ENCODE measurements at places on chromosomes 13 and 19. TPM values are rescaled to one million over a fixed set of nuclear protein-coding genes. Genes with fewer than 3 reads are reported as not detected.

DNA sequence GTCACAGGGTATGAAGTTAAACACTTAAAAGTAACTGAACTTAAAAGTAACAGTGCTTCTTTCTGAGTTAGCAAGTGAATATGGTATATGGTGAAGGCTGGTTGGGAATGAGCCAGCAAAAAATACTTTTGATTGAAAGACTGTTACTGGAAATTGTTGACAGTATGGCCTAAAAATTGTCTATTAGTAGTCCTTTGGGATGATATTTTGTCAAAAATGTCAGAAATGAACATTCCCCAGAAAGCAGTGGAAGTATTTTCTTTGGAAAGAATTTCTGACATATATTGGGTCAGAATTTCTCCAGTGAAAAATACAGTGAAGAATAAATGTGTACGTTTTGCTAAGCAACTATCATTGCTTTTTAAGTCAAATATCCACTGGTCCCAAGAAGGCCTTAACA is 860.5 kb downstream of the PCDH9 start:
- peak; percentile 22 for DNase-seq

DNA sequence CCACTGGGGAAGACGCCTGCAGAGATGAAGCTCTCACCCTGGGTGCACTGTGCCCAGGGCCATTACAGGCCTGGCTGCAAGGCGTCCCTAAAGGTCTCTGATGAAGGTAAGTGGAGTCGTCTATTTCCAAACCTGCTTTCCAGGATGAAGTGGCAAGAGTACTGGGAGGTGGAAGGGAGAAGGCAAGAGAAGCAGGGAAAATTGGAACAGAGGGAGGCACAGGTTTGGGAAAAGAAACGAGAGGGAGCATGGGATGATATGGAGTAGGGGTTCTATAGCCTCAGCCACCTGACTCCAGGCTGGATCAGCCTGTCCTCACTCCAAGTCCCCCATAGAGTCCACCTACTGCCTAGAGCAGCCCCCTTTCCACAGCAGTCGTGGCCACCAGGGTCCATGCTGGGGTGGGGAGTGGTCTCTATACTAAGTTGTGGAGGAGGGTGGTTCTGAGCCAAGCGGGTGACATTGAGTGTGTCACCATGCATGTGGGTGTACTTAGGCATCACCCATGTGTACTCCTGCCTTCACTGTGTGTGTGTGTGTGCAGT is at the start of gene OR10H5:
OR10H5 (plus strand) TSS at position 51 of the 545 bp plus-strand sequence. CDS start 6,388 bp downstream, outside the sequence.
- no peak for DNase-seq

DNA sequence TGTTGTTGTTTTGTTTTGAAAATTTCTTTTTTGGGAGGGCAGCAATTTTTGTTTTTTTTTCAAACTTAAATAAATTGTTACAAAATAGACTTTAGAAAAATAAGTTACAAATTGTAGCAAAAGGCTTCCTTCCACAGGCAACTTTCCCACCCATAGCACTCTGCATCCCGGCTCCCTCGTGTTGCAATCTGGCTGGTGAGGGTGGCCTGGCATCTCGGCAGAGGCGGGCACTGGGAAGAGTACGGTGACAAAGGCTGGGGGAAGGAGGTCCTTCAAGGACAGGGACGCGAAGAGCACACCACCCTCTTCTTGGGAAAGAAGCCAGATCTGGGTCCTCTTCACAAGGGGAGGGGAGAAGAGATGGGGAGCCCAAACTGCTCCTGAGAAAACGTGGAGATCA is 379.7 kb downstream of the OLFM4 start:
- no peak for DNase-seq

GRCh38 chr19:50607874-50608785 is 31.6 kb downstream of the SYT3 start:
- DNase-seq: peak; percentile 65

- no peak for DNase-seq
Measured at GRCh38 chr19:46035986-46036743, 4.6 kb downstream of the IGFL4 start.

- DNase-seq: no peak
Measured at GRCh38 chr19:19530889-19531288, 2.2 kb downstream of the YJEFN3 start.

- DNase-seq: no peak
Measured at GRCh38 chr19:17172624-17173345, 42.4 kb upstream of the USE1 start.

DNA sequence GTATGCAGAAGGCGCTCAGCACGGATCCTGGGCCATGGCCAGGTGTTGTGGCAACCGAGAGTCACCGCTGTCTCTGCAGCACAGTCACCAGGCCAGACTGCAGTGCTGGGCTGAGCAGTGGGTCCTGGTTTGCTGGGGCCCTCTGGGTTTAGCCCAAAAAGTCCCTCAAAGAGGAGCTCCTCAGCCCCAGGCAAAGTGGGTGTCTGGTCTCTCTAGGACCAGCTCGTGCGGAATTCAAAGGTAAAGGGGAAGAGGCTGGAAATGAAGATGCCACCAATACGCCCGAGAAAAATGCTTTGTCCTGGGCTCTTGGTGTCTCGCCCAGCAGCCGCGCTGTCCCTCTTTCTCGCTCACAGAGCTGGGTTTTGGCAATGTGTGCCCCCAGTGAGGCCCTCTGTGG is 38.5 kb upstream of the ANKRD10 start:
- no peak for DNase-seq

- DNase-seq: no peak
Measured at GRCh38 chr13:75430436-75431209, 51.3 kb downstream of the TBC1D4 start.

DNA sequence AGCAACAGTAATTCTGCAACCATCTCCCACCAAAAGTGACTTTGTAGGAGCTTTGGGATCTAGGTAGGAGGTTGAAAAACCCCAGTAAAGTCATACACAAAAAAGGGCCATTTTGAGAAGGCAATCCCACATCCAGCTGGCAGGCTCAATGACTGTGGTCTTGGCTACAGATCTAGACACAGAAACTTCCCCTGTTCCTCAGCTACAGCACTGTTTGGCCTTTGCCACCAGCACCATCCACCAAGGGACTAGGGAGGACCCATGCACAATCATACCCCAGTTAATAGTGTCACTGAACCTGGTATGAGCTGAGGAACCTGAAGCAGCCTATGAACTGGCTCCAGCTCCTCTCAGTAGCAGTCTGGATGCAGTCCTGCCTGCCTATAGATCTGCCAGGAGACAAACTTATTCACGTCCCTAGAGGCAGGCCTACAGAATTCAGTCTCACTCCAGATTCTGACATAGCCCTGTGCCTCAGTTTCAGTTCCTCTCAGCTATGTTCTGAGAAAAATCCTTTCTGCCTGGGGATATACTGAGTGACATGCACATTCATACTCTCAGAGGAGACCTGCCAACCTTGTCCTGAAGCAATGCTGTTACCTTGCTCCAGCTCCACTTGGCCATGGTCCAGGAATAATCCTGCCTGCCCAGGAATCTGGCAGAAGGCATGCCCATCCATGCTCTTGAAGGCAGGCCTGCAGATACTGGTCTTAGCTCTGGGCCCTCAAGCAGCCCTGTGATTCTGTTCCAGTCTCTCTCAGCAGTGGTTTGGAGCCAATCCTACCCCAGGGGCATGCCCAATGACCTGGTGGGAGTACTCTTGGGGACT is 2048.3 kb upstream of the PCDH20 start:
- DNase-seq: no peak

DNA sequence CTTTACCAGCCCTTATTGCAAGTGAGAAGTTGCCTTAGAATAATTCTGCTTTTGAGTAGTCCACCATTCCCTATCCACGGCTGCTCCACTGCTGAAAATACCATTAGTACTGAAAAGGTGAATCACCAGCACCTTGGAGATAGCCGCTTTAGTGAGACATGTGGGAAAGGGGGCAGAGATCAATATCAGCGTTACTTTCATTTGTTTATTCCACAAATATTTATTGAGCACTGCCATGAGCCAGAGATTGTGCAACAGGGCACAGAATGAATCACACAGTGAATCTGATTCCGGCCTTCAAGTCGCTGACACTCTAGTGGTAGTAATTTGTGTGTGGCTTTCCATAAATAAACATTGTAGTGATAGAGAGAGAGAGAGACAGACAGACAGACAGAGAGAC is 31.5 kb upstream of the MYO16 start:
- no peak for DNase-seq

GRCh38 chr13:90436697-90437096 is 910.8 kb upstream of the MIR17HG start:
- DNase-seq: no peak

DNA sequence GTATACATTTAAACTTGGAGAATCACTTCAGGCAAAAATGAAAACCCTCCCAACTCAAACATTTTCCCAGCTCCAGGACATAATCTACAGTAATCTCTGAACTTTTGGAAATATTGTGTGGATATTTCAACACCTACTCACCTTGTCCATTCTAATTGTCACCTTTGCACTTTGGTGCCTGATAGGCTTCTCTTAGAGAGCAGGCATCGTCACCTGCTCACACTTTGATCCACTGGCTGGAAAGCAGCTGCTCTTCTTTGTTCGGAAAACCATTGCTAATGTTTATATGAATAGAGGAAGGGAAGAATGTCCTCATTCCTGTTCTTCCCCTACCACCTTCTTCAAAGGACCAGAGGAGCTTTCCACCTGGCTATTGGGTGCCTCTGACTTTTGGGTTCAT is 411.2 kb downstream of the FGF9 start:
- DNase-seq: no peak

DNA sequence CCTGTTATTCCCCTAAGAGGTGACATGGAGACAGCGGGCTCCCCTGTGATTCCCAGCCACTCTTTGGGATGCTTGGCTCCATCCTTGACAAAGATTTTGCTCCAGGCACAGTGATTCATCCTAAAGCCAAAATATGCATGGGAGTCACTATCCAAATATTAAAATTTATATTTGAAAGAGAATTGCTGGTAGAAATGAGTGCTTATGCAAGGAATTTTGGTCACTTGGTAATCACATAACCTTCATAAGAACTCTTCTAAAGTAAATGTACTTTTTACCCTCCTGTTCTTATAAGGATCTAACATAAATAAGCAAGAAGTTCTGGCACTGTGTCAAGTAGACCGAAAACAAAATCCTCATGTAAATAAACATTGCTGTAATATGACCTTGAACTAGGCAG is 385.8 kb downstream of the ITGBL1 start:
- no peak for DNase-seq

GRCh38 chr19:21789466-21790085 is 22.2 kb upstream of the ZNF100 start:
- no peak for DNase-seq

- no peak for DNase-seq
Measured at GRCh38 chr13:23766939-23767338, 122.3 kb downstream of the MIPEP start.

- DNase-seq: no peak
Measured at GRCh38 chr13:95381212-95381527, 79.9 kb upstream of the ABCC4 start.

GRCh38 chr19:54660964-54661363 is 1.8 kb upstream of the LILRB4 start:
- DNase-seq: peak; percentile 3

DNA sequence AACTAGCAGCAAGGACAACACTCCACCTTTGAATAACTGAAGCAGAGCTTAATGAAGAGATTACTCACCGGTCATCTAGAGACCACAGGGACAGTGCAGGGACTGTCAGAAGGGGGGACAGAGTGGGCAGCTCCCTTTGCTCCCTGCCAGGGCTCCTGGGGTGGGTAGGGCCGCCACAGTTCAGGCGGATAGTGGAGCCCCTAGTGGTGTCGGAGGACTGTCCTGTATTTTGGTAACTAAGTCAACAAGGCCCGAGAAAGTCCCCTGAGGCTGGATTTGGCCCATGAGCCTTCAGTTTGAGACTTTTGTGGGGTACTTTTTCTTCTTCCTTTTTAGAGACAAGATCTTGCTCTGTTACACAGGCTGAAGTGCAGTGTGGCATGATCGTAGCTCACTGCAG is 44.6 kb downstream of the GJA3 start:
- no peak for DNase-seq

- no peak for DNase-seq
Measured at GRCh38 chr13:77915686-77916085, 2.9 kb downstream of the EDNRB start.

DNA sequence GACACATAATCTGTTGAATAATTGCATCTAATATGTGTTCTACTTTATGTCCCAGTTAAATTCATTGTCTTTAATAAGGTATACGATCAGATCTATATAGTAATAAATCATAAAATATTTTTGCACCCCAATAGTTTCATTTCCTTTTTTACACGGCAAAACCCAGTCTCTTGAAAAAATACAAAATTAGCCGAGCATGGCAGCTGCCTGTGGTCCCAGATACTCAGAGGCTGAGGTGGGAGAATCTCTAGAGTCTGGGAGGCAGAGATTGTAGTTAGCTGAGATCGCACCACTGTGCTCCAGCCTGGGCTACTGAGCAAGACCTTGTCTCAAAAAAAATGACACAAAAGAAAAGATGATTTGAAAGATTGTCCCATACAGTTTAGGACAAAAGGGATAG is 52.3 kb upstream of the PARP4 start:
- DNase-seq: no peak

- DNase-seq: no peak
Measured at GRCh38 chr19:10291554-10292205, 1.9 kb downstream of the ICAM5 start.

DNA sequence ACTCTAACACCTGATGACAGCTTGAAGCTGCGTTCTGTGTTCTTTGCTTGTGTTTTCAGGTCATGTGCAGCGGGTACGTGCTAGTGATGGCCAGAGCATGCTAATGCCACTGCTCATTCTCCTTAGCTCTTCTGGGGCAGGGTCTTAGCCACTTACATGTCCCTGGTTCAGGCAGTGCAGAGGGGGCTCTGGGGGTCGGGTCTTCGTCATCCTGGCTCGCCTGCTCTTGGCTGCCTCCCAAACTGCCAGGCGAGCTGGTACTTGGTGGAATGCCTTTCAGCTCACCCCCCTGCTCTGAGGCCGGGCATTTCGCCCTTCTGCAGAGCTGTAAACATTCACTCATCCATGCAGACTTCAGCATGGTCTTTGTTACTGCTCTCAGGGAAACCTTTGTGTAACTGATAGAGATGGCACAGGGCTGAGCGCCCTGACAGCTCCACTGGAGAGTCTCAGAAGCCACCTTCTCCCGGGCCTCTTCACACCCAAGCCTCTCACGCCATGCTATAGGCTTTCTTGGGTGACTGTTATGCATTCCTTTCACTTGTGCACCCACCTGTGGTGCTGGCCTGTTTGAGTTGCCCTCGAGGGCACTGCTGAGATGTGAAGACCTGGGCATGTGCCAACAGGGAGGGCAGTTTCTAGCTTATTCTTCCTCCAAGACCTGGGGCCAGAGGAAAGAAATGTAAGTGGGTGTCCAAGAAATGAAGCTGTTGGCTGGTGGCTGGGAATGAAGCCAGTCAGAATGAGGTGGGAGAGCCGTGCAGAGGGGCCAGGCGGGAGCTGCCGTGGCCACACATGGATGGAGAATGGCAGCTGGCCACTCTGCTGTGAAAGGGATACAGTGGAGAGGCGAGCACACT is 24.4 kb downstream of the FAM124A start:
- DNase-seq: no peak

GRCh38 chr13:84894749-84895148 is 904.5 kb downstream of the SLITRK6 start:
- no peak for DNase-seq

- DNase-seq: no peak
Measured at GRCh38 chr19:6209233-6209632, 70.5 kb downstream of the MLLT1 start.

The URAD gene
- not detected for polyA plus RNA-seq

The CLDND2 gene
- polyA plus RNA-seq: 1.3 TPM

The ZNF99 gene
- polyA plus RNA-seq: 0.38 TPM

The KLF1 gene
- 0.81 TPM for polyA plus RNA-seq

The ZNF625 gene
- 3.8 TPM for polyA plus RNA-seq

The GZMM gene
- 0.16 TPM for polyA plus RNA-seq

The CDK8 gene
- polyA plus RNA-seq: 34.7 TPM

The ZNF429 gene
- polyA plus RNA-seq: 14.8 TPM

The FAM124A gene
- 1.4 TPM for polyA plus RNA-seq

The KCNK6 gene
- polyA plus RNA-seq: 2.5 TPM

The GNA15 gene
- 1.9 TPM for polyA plus RNA-seq

The CTXN1 gene
- 1.5 TPM for polyA plus RNA-seq
